AML-193 (cell line): ENCODE measurements at places on chromosomes 5 and 9.
A peak's percentile ranks its signal among the peaks of the same experiment; 100 is the strongest.

- DNase-seq: no peak
Measured at GRCh38 chr5:36722900-36723299, 116.5 kb downstream of the SLC1A3 start.

DNA sequence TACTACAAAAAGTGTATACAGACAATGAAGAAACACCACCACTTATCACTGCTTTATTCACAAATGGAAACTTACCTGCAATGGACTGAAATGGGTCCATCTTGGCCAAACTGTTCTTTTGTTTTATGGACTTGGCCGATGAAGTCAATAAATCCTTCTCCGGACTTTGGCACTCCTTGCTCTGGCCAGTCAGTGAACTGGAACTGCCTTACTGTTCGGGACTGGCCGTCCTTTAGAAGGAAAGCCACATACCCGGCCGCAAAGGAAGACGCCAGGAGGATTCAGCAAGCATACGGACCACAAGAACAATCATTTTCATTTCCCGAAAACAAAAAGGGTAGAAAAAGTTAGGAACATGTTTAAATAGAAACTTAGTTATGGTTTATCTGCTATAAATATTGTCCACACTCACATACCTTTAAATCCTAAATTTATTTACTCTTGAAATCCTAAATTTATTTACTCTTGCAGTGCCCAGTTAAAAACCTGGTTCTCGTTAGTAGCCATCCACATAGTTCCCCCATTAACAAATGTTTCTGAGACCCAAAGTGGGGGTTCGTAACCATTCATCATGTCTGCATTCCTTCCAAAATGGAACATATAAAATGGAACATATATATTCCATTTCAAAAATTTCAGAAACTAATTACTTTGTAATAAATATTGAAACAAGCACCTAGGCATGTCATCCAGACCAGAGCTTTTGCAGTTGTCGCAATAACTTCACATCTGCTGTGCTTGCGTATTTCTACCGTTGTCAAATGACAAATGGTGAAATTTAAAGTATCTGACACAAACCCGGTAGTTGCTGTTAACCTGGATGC, 532.1 kb upstream of the DMAC1 start:
- no peak for DNase-seq

GRCh38 chr5:59528202-59528862, 365.2 kb downstream of the PDE4D start:
- no peak for DNase-seq

DNA sequence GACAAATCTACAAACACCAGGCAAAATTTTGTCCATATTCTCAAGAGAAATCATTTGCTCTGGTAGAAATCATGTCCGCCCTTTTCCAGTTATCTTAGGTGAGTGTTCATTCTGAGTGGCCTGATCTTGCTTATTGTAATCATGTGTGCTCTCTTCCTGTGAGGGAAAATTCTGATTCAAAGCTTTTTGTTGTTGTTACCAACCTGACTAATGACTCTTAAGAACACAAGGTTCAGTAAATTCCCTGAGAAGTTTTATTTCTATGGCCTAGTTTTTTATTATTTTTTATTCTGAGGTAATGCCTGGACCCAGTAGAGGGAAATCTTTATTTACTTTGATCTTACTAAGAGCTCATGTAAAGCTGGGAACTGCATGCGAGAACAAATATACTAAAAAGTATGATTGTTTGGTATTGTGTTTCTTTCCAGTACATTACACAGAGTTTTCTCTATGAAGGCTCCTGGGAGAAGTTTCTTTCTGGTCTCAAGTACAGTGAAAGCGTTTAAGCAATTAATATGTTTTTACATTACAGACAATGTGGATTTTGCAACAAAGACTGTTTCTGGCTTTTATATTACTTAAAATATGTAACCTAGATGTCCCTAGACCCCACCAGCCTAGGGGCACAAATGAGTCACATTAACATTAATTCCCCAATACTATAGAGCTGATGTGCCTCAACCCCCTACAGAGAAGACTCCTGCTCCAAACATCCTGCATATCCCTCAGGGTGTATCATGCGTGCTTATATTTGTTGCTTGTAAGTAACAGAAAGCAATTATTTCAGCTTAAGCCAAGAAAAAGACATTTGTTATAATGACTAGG, 138.1 kb downstream of the TMEM167A start:
- DNase-seq: no peak

DNA sequence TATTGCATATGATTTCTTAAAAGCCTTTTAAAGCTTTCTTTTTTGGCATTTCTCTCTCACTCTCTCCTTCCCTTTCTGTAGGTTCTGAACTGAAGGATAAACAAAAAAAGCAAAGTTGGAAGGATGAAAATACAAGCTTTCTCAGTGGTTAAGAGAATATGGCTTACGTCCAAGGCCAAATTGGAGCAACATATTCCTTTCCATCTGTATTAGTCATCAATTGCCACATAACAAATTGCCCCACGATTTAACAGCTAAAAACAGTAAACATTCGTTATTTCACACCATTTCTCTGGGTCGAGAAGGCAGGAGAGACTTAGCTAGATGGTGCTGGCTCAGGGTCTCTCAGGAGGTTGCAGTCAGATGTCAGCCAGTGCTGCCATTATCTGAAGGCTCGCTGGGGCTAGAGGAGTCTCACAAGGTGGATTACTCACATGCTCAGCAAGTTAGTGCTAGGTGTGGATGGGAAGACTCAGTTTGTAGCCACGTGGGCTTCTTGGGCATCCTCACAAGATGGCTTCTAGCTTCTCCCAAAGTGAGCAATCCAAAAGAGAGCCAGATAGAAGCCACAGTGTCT, 2.0 kb upstream of the ROR2 start:
- DNase-seq: no peak

DNA sequence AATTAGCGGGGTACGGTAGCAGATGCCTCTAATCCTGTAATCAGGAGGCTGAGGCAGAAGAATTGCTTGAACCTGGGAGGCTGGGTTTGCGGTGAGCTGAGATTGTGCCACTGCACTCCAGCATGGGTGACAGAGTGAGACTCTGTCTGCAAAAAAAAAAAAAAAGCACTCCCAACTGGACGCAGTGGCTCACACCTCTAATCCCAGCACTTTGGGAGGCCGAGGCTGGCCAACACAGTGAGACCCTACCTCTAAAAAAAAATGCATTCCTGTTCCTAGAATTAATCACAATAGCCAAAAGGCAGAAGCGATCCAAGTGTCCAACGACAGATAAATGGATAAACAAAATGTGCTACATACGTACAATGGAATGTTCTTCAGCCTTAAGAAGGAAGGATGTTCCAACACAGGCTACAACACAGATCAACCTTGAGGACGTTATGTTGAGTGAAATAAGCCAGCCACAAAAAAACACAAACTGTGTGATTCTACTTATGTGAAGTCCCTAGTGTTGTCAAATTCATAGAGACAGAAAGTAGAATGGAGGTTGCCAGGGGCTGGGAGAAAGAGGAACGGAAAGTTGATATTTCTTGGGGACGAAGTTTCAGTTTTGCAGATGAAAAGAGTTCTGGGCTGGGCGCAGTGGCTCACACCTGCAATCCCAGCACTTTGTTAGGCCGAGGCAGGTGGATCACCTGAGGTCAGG, 13.8 kb downstream of the FAM78A start:
- no peak for DNase-seq

DNA sequence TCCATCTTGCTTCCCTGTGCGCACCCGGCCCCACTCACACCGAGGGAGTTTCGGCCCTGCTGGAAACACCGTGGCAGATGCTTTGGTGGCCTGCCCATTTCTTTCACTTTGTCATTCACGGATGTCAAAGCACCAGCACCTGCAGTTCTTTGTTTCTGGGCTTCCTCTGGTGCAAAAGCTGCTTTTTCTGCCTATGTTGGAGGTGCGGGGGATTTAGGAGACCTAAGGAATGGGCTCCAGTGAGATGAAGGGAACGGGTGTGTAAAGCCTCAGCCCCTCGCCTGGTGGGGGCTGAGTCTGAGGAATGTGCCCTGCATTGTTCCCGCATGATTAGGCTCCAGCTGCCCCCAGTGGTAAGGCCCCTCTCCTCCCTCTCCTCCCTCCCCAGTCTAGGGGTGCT, 62.3 kb downstream of the THBS4 start:
- DNase-seq: no peak

DNA sequence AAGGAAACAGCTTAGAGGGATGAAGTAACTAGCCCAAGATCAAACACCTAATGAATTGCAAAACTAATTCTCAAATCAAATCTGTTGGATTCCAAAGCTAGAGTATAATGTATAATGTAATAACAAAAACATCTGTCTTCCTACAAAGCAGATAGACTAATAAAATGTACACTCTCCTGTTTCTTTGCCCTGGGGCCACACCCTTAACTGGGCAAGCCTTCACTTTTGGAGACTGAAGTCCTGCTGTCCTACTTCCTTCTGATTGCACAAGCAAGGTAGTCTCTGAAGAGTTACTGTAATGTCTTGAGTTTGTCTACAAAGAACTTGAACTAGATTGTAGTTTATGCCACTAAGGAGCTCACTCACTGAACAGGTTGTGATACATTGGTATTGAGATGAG, 2.5 kb downstream of the TTC1 start:
- peak; percentile 40 for DNase-seq

DNA sequence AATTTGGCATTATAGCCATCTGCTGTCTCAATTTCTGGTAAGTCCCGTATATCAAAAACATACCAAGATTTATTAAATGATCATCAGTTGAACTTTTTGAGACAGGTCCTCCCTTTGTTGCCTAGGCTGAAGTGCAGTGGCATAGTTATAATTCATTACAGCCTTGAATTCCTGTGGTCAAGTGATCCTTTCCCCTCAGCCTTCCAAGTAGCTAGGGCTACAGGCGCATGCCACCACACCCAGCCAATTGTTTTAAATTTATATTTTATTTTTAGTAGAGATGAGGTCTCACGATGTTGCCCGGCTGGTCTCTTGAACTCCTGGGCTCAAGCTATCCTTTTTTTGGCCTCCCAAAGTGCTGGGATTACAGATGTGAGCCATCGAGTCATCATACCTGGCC, 418.9 kb downstream of the ARHGEF28 start:
- no peak for DNase-seq

DNA sequence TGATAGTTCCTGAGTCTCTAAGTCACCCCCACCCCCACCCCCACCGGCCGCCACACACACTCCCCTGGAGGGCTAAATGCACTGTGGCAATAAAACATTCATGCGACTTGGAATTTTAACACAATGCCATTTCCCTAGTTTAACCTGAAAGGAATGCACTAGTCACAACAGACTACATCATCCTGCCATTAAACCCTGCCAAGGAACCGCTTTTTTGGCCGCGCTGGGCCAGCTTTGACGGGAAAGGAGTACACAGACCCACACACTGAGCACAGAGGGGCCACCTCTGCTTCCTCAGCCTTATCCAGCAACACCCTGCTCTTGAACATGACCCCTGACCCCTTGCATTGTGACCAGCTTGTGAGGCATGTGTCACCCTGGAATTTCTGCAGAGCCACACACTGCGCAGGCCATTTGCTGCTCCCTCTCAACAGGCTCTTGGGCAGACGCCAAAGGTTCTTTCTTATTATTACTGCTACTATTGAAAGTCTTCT, 165.3 kb downstream of the BNC2 start:
- no peak for DNase-seq

DNA sequence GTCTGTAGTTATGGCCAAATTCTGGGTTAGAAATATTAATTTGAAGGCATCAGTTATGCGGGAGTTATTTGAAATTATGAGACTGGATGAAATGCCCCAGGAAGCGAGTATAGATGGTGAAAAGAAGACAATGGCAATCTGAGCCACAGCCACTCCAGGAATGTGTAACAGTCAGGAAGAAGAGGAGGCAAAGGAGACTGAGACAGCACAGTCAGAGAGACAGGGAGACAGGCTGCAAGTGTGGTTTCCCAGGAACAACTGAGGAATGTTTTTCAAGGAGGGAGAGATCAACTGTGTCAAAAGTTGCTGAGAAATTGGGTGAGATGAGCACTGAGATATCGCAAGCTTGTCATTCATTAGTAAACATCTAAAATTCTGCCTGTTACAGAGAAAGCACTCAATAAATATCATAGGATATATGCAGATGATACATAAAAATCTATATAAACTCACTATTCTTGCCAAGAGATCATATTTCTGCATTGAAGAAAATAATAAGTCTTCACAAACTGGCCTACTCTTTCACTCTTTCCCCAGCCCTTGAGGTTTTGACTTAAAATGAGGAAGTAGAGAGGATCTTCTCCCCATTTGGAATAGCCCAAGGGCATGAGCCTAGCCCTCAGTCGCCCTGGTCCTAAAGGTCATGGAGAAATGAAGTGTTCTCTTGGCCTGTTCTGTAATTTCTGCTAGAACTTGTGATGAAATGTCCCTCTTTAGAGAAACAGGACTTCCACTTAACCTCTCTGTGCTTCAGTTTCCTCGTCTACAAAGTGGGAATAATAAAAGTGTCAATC, 48.5 kb upstream of the RLN1 start:
- peak; percentile 92 for DNase-seq

DNA sequence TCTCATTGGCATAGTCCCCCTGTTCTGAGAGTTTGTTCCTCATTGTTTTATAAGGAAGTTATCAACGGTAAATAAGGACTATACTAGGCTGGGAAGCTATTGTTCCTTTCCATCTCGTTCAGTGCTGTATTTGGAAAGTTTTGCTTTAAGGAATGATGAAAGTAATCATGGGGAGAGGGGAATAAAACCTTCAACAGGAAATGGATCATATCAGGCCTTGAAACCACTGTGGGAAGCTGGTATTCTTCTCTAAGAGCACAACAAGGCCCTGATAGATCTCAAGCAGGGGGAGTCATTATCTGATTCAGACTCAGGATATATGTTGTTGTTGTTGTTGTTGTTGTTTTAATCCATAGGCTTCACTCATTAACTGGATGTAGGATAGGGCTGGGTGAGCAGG, 474.5 kb downstream of the ENC1 start:
- no peak for DNase-seq

DNA sequence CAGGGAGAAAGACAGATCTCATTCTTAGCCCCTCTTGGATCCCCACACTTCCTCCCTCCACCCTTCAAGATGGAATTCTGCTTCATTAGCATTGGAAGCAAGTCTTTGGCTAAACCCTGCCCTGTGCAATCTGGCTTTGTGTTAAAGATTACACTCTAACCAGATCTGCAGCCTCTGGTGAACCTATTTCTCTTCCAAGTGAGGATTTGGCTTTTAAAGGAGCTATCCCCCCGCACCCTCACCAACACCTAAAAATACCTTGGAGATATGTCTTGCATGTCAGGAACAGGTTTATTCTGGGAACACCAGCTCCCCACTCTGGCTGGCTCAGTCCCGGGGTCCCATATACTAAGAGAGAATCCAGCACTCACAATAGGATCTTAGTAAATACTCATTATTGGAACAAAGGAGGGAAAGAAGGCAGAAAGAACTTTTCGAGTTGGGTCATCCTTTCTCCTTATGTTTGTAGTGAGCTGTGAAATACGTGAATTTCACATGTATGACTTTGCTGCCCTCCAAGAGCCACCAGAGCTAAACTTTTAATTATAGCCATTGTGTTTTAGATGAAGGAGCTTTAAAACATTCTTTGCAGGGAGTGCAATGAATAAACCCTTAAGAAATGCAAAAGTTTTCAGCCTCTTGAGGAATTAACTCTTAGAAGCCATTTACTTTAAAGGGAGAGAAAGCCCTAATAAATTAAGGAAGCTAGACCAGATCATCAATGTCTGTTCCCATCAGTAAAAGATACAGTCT, 53.7 kb upstream of the HRH2 start:
- DNase-seq: no peak

GRCh38 chr9:78438211-78438610, 141.3 kb downstream of the PSAT1 start:
- DNase-seq: no peak
